Left renal cortex interstitium (tissue), 4 donors: ENCODE measurements at places on chromosomes 3 and 15.

DNA sequence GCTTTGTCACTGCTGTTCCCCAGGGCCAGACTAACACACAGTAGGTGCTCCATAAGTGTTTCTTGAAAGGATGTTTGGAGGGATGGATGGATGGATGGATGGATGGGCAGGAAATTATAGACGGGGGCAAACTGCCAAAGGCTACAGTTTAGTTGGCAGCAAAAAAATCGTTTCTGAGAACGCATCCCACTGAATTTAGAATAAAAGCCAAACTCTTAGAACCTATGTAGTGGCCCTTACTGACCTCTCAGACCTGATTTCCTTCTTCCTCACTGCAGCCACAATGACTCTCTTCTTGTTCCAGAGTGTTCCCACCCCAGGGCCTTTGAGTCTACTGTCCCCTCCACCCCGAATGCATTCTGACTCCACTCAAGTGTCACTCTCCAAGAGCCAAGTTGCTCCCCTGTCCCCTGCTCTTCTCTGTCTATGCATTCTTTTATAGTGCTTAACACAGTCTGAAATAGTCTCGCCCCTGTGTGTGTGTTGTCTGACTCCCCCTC lies 5.2 kb upstream of the GATA2 start:
- DNase-seq = no peak

- DNase-seq = no peak
Measured at GRCh38 chr15:93068581-93069199, 20.3 kb downstream of the RGMA start.

DNA sequence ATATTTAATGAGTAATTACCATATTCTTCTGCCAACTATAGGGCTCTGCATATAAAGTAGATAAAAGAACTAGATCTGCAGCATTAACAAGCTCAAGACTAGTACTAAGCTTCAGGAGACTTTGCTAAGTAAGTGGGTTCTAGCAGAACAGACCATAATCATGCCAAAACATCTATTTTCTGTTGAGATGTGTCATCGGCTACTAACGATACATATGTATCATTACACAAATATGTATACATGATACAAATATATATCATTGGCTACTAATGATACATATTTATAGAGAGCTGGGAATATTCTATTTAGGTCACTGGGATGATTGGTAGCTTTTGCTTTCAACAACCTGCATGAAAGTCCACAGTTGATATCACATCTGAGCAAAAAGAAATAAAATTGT lies 185.8 kb upstream of the DCBLD2 start:
- no peak for DNase-seq

DNA sequence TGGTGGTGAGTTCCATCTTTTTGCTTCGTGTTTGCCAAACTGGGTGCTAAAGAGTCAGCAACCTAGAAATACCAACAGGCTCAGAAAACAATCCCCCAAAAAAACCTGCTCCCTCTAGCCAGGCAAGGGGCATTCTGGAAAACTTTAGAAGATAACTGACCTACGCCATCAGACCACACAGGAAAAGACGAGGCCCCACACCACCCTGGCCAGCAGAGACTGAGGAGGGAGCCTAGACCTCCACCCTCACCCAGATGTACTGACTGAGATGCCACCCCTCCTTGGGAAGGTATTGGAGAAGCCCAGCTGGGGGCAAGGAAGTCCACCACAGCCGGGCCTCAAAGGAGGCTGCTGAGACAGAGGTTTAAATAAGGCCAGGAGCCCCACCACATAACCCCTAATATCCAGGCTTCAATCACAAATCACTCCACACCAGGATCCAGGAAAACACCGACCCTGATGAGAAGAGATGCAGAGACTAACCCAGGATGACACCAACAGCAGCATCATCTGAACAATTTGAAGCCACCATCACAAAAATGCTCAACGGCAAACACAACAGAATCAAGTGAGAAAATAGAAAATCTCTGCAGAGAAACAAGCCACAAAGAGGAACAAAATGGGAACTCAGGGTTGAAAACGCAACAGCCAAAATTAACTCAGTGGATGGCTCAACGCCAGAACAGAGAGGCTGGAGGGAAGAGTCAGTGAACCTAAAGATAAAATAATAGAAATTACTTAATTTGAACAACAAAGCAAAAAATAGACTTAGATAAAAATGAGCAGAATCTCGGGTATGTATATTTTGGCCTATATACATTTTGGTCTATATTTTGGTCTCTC lies 61.0 kb downstream of the TPRA1 start:
- no peak for DNase-seq
